AG04450 (cell line): ENCODE measurements at places on chromosomes 2 and 18.

DNA sequence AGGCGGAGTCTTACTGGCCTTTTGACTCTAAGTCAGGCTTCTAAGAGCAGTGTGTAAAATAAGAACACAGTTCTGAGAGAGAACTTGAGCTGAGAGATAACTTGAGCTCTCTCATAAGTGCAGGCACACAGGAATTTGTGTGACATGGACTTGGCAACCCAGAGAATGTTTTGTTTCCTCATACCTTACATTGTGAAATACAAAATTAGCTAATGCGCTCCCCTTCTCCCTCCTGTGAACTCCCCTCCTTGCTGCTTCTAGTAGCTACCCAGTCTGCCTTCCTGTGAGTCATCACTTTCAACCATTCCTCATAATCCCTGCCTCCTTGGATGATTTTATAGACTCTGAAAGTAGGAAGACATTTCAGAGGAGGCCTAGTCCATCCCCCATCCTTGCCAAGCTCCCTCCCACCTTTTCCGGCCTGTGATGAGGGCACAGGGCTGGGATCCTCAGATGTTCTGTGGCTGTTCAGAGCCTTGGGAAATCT is 22.6 kb downstream of the FER1L5 start:
- DNase-seq: peak; percentile 95

GRCh38 chr2:169510496-169510895 is 994 bp downstream of the KLHL41 start:
- no peak for DNase-seq

DNA sequence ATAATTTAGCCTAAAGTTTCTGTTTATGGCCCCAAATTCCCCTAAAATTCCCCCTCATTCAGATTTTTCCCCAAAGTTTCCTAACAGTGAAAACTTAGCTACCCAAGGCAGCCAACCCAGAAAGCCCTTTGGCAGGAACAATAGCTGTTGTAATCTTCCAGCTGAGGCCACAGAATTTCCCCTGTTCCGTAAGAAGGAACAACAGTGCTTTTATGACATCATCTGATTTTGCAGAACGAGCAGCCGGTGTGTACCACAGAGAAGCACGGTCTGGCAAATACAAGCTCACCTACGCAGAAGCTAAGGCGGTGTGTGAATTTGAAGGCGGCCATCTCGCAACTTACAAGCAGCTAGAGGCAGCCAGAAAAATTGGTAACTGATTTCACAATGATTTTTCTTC is 6.3 kb downstream of the TNFAIP6 start:
- no peak for DNase-seq

DNA sequence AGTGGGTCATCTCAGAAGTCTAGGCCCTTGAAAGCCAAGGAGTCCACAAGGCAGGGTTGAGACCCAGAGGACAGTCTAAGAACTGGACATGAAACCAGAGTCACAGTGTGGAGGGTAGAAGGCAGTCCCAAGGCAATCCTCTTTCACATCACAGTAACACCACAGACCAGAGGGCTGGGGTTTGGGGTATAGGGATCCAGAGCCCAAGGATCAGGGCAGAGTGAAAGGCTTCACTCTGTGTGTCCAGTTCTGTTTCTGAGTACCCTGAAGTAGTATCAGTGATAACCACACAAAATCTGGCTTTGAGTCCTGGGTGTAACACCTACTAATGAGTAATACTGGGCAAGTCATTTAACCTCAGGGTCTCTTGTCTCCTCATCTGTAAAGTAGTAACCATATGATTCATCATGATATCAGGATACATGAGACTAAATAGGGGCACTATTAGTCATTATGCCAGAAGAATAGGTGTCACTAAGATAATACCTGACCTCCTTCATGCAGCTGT is 91.0 kb downstream of the ICA1L start:
- DNase-seq: peak; percentile 2

DNA sequence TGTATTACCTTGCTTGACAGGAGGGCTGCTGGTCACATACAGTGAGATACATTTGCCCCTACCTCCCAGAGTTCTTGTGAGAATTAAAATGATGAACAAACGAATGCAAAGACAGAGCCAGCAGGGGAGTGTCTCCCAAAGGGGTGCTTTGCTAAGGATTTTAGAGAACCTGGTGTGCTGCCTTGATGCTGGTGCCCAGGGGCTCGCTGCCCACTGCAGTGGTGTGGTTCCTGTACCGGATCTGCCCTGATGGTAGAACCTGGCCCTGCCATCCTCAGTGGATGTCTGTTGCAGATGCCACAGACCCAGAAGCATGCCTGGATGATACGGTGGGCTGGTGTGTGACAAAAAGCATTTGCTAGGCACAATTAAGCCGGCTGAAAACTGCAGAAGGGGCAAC is 414.8 kb upstream of the HS6ST1 start:
- DNase-seq: no peak

DNA sequence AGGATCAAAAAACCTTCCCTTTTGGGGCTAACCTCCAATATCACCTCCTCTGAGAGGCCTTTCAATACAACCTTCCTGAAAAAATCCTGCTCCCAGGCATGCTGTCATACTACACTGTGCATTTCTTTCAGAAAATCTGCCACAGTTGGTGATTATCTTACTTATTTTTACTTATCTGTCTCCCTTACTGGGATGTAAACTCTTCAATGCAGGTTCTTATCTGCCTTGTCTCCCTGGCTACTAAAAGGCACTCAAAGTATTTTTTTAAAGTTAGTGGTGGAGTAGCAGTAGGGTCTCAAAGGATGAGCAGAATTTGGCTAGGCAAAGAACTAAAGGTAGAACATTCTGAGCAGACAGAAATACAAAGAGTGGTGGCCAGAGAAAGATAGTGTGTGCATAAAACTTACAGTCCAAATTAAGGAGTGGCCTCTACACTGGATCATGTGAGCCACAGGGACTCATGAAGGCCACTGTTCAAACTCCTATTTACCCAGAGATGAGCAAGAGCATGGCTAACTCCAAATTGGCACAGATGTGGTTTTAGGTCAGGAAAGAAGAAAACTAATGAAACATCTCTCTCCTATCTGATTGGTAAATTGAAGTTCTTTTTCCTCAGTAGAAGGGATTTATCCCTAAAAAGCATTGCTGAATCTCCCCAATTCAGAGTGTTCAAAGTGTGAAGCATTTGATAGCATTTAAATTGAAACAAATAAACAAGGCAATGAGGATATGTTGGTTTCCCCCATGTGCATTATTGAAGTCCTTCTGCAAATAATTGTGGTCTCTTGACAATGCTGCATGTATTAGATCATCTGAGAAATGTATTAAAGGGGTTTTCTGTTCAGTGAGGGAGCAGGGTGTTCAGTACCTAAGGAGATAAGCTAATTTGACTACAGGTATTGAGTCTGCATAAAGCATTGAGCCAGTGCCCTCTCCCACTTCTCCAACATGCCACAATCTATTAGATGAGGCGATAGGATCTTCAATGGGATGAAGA is 285.5 kb downstream of the MREG start:
- no peak for DNase-seq

DNA sequence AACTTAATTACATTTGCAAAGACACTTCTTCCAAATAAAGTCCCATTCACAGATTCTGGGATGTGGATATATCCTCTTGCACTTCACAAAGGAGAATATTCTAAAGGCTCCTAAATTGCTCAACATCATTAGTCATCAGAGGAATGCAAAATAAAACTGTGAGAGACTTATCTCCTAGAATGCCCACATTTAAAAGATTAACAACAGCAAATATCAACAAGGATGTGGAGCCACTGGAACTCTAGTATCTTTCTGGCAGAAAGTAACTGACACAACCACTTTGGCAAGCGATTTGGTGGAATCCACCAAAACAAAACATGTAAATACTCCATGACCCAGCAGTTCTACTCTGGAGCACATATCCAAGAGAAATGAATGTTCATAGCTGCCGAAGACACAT is 4.6 kb downstream of the NEU2 start:
- no peak for DNase-seq

DNA sequence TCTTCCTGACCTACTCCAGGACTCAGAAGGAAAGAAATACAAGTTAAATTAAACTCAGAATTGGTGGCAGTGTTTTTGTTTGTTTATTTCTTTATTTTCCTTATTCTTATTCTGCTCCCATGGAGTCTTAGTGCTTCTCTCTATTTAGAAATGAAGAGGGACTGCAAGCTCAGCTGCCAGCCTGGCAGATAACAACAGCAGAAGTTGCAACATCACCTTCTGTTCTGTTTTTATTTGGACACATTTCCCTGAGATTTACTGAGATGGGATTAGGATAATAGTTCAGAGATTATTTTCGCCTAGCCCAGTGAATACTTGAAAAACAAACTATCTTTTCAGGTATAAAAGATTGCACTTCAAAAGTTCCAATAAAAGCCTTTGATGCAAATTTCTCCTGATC is 70.4 kb upstream of the DTNA start:
- DNase-seq: no peak
